ENCODE measurements at places on chromosomes 2 and 18.

GRCh38 chr2:10022445-10022844 is 20.9 kb upstream of the KLF11 start:
- no peak for DNase-seq

- DNase-seq, result no peak
Measured at GRCh38 chr2:52676056-52676455, 1091.5 kb upstream of the CHAC2 start.

- DNase-seq, result no peak
Measured at GRCh38 chr18:70165936-70166335, 39.6 kb downstream of the RTTN start.

GRCh38 chr2:70188460-70188859 is 2.4 kb downstream of the C2orf42 start:
- DNase-seq, result no peak

DNA sequence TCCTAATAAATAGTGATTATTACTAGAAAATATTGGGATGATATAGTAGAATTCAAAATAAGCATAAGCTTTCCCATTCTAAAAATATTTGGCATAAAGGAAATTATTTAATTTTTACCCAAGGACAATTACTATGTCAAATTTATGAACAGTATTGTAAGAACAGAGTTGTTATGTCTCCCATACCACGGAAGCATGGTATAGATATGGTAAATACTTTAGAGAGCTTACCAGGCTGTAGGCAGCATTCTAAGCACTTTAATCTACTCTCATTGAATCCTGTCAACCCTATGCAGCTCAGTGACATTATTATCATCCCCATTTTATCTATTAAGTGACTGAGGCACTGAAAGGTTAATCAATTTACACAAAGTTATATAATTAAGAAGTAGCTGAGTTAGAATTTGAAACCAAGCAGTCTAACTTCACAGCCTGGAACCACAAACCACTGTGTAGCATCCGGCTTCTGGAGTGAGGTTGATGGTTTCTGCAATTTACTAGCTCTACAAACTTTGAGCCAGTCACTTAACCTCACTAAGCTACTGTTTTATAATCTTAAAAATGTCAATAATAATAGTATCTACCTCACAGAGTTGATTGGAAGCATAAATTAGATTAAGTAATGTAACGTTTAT is 323.7 kb downstream of the ARHGAP15 start:
- no peak for DNase-seq

- DNase-seq, result no peak
Measured at GRCh38 chr2:25453199-25453905, 111.6 kb upstream of the DNMT3A start.

- DNase-seq, result no peak
Measured at GRCh38 chr2:96111257-96111640, 5.1 kb downstream of the ADRA2B start.

GRCh38 chr2:108377815-108378630 is at the start of gene SULT1C4:
Gene SULT1C4, plus strand, starts transcription at chr2:108377954. Its CDS starts 384 bp downstream, at chr2:108378338.
- no peak for DNase-seq

- no peak for DNase-seq
Measured at GRCh38 chr2:118923371-118923770, 18.6 kb upstream of the MARCO start.

GRCh38 chr18:40019797-40020392 is 1935.1 kb upstream of the PIK3C3 start:
- no peak for DNase-seq

GRCh38 chr18:9827793-9828505 is 57.8 kb upstream of the TXNDC2 start:
- no peak for DNase-seq

- DNase-seq, result no peak
Measured at GRCh38 chr2:167293172-167293781, 405.0 kb downstream of the XIRP2 start.

- DNase-seq, result no peak
Measured at GRCh38 chr2:40165509-40165844, 286.4 kb downstream of the SLC8A1 start.

GRCh38 chr18:8623549-8624106 is 14.4 kb downstream of the RAB12 start:
- DNase-seq, result no peak

DNA sequence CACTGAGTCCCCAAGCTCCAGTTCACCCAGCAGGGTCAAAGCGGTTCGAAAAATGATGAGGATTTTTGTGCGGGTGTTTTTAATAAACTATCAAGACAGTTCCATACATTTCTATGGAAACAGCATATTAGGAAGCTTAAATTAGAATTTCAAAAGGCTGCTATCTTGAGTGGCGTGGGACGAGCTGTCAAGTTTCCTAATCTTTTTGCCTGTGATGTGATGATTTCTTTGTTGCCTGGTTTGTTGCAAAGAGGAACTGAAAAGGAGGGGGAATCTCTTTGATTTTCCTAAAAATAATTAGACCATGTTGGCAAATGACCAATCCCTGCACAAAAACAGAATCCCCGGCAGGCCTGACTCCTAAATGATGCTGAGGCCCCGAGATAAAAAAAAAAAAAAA is 66.1 kb upstream of the ATG16L1 start:
- no peak for DNase-seq

- DNase-seq, result no peak
Measured at GRCh38 chr2:134522496-134523455, 196.0 kb downstream of the TMEM163 start.

GRCh38 chr2:122955776-122956175 is 1069.3 kb upstream of the CNTNAP5 start:
- no peak for DNase-seq

- no peak for DNase-seq
Measured at GRCh38 chr2:51149725-51150124, 117.8 kb upstream of the NRXN1 start.

Data from activated T-cell treated with anti-CD3 and anti-CD28 coated beads for 4 hours (primary cell).